Thoracic aorta (tissue), 2 donors: ENCODE measurements at places on chromosomes 11 and 22.

DNA sequence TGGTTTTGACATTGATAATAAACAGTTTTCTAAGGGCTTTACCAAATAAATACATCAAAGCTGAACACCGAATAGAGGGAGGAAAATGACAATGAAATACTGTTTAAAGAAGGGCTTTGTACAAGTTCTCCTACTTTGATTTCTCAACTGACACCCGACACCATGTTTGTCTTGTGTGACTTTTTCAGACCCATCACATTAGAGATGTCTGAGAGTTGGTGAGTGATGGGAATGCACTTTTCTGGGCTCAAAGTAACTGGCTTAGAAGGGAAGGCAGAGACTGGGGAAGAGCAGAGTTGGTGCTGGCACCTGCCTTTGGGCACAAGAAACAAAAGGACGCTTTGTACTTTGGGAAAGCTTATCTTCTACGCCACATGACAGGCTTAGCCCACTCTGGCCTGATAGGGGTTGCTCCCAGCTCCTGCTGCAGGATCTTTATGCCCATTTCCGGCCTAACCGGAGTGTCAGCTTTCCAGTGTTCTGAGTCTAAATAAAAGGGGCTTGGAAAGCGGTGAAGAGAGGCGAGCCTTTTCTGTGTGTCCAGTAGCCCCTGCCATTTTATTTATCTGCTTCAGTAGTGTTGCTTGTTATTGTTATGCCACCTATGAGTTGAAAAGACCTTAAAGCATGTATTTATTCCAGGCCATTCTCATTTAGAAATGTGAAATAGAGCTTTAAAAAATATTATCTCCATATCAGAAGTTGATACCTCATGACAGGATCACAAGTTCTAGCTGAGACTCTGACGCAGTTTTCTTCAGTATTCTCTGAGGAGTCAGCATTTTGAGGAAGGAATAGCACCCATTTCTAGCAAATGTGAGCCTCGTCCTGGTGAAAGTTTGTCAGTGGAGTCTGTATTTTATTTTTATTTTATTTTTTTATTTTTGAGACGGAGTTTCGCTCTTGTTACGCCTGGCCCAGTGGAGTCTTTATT lies 24.2 kb downstream of the KREMEN1 start:
- DNase-seq: no peak

DNA sequence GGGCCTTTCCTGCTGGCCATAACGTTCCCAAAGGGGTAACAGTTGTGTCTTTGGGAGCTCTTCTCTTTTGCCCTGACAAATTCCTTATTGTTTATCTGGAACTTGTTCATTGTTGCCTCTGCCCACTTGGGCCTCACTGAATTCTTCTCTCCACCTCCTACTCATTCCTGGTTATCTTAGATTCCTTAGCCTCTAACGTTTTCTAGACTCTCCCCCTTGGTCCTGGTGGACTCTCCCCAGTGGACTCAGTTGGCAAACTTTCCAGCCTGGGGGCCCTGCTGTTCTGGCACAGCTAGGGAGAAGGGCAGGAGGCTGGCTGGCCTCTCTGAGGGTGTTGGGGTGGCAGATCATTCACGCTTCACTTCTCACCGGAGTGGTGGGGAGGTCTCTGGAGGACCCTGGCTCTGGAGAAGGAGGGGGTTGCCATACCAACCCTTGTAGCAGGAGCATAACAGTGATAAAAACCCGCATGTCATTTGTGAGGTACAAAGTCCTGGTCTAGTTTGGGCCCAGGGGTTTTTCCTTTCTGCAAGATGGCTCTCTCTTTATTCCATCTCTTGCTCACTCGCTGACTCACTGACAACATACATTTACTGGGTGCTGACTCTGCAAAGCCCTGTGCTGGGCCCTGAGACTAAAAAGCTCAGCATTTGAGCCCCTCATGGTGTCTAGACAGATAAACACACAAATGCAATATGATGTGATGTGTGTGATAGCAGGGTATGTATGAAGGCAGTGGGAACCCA lies 39.7 kb downstream of the YWHAH start:
- DNase-seq: no peak

DNA sequence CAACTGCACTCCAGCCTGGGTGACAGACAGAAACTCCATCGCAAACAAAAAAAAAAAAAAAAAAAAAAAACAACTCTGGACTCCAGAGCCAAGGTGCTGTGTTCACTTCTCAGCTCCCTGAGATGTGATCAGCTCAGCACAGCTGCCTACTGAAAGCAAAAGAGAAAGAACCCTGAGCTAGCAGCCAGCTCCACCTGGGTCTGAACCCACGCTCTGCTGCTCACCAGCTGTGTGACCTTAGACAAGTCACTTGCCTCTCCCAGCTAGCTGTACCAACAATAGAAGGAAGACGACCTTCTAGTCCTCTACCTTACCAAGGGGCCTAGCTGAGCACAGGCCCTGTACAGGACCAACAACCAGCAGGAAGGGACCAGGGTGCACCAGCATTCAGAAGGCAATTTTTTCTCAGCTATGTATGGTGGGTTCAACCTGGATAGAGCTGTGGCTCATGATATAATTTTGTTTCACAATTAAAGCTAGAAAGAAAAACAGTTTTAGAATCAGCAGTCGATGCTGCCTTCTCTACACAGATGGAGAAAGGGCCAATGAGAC lies 3.8 kb downstream of the DGCR2 start:
- no peak for DNase-seq

DNA sequence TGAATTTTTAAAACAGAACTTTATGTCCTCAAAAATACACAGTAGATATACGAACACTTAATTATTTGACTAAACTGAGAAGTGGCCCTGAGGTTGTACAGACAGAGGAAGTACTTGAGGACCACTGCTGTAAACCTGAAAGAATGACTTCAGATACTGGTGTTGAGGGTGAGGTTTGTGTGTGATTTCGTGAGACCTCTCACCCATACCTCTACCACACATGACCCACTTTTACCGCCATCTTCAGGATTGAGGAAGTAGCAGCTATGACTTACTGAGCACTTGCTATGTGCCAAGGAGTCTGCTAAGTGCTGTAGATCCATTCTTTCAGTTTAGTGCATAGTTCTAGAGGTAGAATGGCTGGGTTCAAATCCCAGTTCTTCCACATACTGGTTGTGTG lies 21.9 kb downstream of the MMP13 start:
- DNase-seq: no peak

DNA sequence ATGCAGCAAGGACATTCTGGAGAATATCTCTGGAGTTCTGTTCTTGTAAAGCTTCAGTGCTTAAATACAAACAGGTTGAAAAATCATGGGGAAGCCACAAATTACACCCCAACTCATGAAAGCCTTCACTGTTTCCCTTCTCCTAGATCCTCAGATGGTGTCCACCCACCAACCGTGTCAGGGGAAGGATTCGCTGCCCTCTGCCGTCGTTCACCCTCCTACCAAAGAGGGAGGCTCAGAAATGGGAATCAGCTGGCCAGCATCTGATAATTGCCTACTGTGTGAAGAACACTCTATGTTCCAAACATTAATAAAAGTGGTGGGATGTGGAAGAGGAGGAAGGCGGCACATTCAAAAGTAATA lies 7.4 kb upstream of the HEPACAM start:
- no peak for DNase-seq

GRCh38 chr11:114243461-114244372 lies 52.5 kb upstream of the NNMT start:
- no peak for DNase-seq
